Endothelial cell of umbilical vein (primary cell): ENCODE measurements at places on chromosomes 11 and 22. TPM values are rescaled to one million over a fixed set of nuclear protein-coding genes. Genes with fewer than 3 reads are reported as not detected.

The MPZL2 gene
- total RNA-seq: 37.1 and 49.5 TPM in 2 replicates

GRCh38 chr22:44160421-44160820 lies 20.3 kb upstream of the PARVG start:
- no peak for DNase-seq

GRCh38 chr11:19196432-19196831 lies 5.4 kb downstream of the CSRP3 start:
- no peak for DNase-seq

GRCh38 chr11:73206801-73207200 lies 11.3 kb upstream of the P2RY2 start:
- no peak for DNase-seq

DNA sequence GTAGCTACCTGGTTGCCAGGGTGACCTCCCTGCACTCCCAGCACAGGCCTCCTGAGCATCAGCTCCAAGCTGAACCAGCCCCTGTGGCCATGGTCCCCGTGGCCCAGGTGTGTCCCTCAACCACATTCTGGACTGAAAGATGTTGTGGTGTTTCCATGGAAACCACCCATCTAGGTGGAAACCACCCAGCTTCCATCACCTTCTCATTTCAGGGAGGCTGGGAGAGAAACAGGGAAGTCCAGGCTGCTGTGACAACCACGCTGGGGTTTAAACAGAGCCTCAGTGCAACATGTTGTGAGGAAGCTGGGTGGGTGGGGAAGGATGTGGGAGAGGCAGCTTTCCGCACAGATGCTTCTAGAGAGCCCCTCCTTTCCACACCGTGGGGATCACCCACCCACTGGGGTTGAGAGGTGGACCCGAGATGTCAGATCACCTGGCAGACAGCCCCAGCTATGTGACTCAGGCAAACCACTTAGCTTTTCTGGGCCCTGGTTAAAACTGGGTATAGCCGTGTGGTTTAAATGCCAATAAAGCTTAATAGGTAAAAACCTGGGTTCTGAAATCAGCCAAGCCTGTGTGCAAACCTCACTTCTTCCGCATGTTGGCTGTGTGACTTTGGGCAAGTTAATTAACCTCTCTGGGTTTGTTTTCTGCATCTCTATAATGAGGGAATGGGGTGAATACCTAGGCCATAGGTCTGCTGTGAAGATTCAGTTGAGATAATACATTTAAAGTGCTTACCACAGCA lies 46.4 kb downstream of the CD82 start:
- DNase-seq: no peak

DNA sequence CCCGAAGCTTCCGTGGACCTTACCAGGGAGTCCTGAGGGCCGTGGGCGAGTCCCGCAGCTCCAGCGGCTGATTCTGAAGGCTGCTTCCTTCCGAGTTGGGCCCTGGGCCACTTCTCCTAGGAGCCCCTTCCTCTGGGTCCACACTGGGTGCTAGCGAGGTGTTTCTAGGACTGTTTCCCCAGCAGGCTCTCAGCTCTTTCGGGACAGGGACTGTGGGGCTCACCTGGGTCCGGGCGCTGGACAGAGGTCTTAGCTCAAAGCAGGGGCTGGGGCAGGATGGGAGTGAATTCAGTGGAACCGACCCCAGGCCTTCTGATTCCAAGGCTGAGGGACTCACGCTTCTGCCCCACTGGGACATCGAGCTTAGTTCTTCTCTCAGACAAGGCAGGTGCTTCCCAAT lies 29.3 kb upstream of the CSNK1E start:
- DNase-seq: no peak

GRCh38 chr11:9493492-9493891 lies 32.7 kb downstream of the ZNF143 start:
- DNase-seq: no peak

DNA sequence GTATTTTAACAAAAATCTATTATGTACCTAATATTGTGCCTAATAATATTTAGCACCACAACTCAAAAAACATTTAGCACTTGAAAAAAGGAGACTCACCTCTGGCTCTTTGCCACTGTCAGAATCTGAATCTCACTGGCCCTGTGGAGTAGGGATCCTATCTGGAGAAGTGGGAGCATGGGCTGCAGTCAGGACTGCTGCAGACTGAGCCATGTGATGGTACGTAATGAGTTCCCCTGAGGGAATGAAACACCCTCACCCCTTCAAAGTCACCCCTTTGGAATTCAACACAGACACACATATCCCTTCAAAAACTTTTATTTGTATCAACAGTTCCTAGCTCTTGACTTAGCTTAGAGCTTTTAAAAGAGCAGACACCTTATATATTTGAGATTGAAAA lies 6.5 kb downstream of the PTPMT1 start:
- no peak for DNase-seq

- DNase-seq: no peak
Measured at GRCh38 chr11:124194293-124195188, 11.4 kb downstream of the OR10D3 start.

The GATD1 gene
- 78.5 and 83.1 TPM in 2 replicates for total RNA-seq

DNA sequence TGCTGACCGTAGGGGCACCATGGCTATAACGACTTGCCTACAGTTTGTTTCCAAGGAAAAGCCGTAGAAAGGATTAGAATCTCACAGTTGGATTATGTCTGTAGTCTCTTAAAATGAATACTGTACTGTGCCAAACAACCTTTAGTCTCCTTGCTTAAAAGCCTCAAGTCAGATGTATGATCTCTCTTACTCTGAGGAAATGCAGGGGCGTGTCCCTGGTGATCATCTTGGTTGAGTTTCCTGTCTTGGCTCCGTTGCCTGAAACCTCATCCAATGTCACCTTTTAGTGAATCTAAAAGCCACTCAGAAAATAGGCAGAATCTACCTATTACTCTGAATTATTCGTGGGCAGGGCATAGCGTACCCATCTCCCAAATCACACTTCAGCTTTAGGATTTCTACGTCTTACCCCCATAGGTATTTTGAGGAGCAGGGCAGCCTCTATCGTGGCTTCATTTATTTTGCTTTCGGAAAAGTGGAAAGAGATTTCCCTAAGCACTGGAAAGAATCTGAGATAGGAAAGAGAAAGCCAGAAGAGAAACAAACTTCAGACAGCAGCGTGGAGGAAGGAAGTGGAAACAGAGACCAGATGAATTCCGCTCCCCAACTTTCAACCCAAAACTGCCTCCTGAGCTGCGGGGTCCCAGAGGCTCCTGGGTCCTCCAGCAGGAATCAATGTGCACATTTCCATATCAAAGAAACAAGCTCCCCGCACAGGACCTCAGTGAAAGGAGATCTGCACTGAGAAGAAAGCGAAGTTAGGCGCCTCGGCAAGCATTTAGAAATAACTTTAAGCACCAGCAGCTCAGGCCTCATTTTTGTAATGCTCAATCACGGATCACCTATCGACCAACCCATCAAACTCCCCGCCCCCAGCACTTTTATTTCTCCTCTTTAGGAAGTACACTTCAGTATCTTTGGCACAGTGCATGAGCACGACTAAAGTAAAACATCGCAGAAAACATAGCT lies 245.8 kb downstream of the ETS1 start:
- DNase-seq: peak; percentile 55

- DNase-seq: no peak
Measured at GRCh38 chr11:27171376-27171958, 130.9 kb downstream of the BBOX1 start.

DNA sequence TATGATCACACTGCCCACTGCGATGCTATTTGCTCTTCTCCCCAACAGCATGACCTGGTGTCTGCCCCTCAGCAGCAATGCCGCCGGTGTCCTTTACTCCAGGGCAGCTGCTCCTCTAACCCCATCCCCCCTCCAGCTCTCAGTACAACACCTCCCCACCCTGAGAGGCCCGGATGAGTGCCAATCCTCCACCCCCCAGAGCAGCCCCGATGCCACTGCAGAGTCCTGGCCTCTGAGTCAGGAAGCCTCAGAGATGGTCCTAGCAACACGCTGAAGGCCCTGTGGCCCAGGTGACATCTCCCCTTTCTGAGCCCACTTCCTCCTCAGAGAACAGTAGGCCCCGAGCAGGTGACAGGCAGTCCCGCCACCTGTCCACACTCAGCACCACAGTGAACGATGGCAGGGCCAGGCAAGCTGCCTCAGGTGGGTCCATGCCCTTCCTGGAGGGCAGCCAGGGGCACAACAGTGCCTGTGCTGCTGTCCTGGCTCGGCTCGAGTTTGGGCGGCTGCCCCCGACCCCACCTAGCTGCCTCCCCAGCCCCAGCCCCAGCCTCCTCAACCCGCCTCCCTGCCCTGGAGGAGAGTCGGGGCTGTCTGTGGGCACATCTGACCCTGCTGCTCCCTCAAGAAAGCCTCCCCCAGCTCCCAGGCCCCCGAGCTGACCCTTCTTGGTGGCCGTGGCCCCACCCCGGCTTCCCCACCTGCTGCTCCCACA lies 3.9 kb upstream of the NDUFS8 start:
- DNase-seq: no peak

DNA sequence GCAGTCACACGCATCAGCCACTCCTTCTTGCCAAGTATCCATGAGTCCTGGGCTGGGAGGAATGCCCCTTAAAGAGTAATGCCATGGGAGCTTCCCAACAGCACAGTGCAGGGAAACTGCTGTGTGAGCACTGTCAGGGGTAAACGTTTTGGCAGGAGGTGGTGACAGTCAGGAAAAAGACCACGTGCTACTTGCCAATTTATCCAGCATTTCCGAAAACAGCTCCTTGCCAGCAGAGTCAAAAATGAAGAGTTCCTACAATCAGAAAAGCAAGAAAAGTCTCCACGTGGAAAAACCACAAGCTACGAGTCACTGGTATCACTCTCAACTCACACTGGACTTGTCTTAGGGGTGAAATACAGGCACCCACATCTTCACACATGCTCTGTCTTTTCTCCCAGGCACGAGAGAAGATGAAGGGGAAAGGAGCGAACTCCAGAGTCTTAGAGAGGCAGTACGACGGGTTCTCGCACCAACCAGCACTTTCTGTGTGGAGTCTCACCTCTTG lies 9.9 kb downstream of the IFT27 start:
- no peak for DNase-seq

GRCh38 chr11:67483831-67484665 lies 1.2 kb downstream of the AIP start:
- DNase-seq: no peak

DNA sequence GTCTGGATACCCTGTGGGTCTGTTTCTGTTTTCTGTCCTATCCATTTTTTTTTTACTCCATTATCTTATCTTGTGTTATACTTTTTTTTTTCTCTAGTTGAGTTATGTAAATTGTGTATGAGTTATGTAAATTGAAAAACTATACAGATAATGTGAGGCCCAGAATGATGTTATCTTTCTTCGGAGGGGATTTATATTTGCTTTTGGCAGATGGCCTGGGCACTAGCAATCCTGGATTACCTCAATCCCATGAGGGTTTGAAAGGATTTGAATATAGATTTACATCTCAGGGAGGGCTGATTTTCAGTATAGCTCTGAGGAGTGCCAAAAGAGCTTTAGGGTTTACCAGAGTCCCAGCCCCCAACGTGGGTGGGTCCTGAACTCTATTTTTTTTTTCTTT lies 71.0 kb downstream of the CSTPP1 start:
- DNase-seq: no peak

DNA sequence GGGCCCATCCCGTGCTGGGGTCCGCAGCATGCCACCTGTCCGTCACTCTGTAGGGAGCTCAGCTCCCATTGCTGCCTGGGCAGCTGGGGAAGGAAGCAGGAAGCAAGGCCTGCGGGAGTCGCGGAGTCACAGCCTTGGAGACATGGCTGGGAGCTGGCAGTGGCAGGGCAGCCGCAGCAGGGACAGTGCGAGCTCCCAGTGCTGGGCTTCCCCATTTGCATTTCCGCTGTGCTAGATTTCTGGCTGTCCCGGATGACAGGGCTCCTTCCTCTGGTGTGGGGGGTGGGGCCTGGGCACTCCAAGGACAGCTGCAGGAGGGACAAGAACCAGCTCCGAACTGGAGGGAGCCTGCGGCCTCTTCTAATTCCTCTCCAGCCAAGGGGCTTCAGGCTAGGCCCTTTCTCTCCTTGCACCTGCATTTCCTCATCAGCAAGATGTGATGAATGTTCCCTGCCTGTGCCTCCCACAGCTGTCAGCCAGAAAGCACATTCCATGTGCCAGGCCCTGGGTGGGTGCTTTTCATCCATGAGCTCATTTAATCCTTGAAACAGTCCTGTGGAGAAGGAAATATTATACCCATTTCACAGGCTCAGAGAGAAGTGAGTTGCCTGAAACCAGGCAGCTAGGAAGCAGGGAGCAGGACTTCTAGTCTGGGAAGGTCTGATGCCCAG lies 48.0 kb downstream of the MYO7A start:
- DNase-seq: no peak

The RASD2 gene
- total RNA-seq: not detected in 2 replicates

DNA sequence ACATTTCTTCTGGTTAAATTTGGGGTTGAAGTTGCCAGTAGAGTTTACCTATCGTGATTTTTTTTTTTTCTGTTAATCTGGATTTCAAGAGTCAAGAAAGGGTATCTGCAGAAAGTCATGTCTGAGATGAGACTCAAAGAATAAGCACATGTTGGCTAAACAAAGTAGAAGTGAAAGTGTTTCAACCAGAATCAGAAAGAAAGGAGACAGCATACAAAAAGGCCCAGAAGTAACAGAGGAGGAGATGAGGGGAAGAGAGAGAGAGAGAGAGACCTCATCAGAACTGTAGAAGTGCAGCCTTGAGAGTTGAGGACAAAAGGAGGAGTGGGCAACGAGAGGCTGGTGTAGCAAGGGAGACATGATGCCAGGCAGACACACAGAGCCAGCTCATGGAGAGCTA lies 54.9 kb downstream of the SVIP start:
- DNase-seq: no peak

DNA sequence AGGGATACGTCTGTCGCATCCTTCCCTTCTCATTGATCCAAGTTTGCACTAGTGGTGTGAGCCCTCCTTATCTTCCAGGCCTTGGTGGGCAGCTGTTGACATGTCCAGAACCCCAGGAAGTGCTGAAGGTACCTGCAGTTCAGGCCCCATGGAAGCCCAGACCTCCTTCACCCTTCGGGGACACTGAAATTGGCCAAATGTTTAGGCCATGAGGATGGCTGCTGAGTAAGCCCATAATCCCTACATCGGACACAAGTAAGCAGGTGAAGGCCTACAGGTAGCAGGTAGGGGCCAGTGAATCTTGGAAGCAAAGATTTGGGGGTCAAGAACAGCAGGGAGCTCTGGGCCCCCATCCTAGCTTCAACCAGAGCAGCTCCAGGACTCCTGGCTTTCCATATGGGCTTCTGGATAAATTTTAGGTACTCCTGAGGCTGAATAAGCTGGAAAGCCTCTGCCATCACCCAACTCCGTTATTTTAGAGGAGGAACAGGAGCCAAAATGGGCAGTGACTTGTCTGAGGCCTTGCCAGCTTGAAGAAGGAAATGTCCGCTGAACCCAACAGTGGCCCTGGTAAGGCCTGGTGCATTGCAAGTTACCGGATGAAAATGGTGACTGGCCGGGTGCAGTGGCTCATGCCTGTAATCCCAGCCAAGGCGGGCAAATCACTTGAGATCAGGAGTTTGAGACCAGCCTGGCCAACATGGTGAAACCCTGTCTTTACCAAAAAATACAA lies 45.2 kb downstream of the MORC2 start:
- no peak for DNase-seq

DNA sequence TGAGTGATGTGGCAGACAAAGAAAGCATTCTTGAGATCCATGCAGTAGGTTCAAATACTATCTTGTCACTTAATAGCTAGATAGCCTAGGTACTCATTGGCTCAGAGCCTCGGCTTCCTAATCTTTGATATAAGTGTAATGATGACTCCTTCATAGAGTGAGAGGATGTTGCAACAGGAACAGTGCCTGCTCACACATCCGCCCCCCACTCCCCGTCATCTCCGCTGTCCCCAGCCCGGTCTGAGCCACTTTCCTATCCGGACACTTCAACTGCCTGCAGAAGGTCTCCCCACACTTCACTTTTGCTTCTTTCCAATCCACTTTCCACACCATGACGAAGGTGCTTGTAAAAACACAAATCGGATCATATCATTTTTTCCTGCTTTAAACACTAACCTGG lies 128.8 kb downstream of the NTM start:
- no peak for DNase-seq

The OR4A16 gene
- total RNA-seq: not detected in 2 replicates
